ENCODE measurements at places on chromosomes 1 and 21.

- no peaks in the 10 kb centered on the region for H3K36me3 ChIP-seq
- DNase-seq = no peak
- H3K4me3 ChIP-seq = no peak overlapping the region
- no peak overlapping the region for H3K27ac ChIP-seq
- H3K27me3 ChIP-seq = peaks cover 41% of the 10 kb centered on the region
- H3K4me1 ChIP-seq = no peaks in the 10 kb centered on the region
Observed at GRCh38 chr1:55582084-55582483, 366.9 kb upstream of the USP24 start.

- DNase-seq = no peak
- no peaks in the 10 kb centered on the region for H3K36me3 ChIP-seq
- peak overlapping the region; percentile 62 for H3K4me3 ChIP-seq
Observed at GRCh38 chr1:43566382-43567044, 35.8 kb downstream of the PTPRF start.

GRCh38 chr1:179586107-179586823, 5.4 kb upstream of the TDRD5 start:
- H3K36me3 ChIP-seq = no peaks in the 10 kb centered on the region
- peaks cover 19% of the 10 kb centered on the region for H3K27me3 ChIP-seq
- no peak overlapping the region for H3K27ac ChIP-seq

DNA sequence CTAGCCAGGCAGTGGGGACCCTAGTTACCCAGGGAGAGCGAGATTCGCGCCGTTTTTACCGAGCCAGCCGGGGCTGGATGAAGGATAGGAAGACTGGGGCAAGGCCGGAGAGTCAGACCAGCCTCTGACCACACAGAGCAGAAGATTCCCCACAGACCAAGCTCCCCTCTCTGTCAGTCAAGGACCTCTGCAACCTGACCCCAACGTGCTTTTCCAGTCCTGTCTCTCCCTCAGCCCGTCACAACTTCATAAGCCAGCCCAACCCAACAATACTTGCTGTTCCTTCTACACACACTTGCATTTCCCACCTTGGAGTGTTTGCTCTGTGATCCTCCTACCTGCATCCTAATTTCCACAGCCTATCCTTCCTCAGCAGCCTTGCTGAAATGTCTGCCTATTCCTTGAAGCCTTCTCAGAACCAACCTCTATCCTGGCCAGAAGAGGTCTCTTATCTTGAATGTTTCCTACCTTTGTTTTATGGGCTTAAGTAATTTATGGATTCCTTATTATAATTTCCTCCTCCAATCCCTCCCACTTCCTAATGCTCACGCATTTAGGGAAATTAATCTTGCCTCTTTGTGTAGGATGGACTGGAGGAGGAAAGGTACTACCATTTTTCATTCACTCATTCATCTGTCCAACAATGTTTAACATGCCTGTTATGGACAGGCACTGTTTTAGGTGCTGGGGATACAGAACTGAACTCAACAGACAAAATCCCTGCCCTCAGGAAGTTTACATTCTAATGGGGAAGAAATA, at the start of gene GSTM3:
GSTM3 (minus strand) TSS at position 424 of the 759 bp plus-strand sequence. CDS start 751 bp downstream, outside the sequence.
- H3K4me1 ChIP-seq = peaks cover 12% of the 10 kb centered on the region
- no peaks in the 10 kb centered on the region for H3K36me3 ChIP-seq
- H3K4me3 ChIP-seq = peak within 1 kb of the TSS; percentile 61
- no peak within 1 kb of the TSS for H3K27ac ChIP-seq
- no peak for DNase-seq

DNA sequence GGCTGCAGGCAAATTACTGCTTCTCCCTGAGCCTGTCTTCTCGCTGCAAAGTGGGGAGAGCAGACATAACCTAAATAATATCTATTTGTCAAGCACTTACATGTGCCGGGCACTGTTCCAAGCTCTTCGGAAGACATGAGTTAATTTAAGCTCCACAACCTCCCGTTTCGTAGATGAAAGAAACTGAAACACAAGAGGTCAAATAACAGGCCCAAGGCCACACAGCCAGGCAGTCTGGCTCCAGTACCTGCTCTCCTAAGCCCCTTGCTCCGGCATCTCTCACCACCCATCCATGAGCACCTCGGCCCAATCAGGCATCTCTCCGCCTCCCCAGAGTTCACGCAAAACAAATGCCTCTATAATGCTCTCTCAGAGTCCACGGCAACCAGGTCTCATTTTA, 65.4 kb downstream of the TAS1R2 start:
- H3K27me3 ChIP-seq = peaks cover 51% of the 10 kb centered on the region
- no peak overlapping the region for H3K27ac ChIP-seq
- DNase-seq = no peak
- H3K4me3 ChIP-seq = no peak overlapping the region

DNA sequence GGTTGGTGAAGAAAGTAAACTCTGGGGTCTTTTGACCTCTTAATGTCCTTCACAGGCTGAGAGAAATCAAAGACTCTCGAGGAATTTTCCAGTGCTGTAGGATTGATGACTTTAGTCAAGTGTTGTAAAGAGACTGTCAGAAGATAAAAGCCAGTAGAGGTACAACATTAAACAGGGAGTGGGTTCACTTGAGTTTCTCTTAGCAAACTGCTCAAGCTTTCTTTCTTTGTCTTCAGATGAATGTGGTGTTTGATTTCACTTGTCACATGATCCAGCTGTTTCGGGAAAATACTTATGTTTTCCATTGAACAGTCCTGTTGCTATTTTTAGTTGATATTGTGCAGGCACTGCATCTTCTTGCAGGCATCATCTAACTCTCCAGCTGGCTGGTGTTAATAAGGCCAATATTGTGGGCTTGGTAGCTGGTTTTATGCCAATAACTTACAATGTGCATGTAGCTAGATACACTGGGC, 45.6 kb downstream of the XCL2 start:
- no peaks in the 10 kb centered on the region for H3K27me3 ChIP-seq
- H3K27ac ChIP-seq = no peak overlapping the region
- H3K4me3 ChIP-seq = no peak overlapping the region

- peak overlapping the region; percentile 80 for H3K27ac ChIP-seq
- no peaks in the 10 kb centered on the region for H3K27me3 ChIP-seq
- peaks cover 51% of the 10 kb centered on the region for H3K36me3 ChIP-seq
- no peak for DNase-seq
Observed at GRCh38 chr21:46392921-46393320, 65.8 kb upstream of the DIP2A start.

DNA sequence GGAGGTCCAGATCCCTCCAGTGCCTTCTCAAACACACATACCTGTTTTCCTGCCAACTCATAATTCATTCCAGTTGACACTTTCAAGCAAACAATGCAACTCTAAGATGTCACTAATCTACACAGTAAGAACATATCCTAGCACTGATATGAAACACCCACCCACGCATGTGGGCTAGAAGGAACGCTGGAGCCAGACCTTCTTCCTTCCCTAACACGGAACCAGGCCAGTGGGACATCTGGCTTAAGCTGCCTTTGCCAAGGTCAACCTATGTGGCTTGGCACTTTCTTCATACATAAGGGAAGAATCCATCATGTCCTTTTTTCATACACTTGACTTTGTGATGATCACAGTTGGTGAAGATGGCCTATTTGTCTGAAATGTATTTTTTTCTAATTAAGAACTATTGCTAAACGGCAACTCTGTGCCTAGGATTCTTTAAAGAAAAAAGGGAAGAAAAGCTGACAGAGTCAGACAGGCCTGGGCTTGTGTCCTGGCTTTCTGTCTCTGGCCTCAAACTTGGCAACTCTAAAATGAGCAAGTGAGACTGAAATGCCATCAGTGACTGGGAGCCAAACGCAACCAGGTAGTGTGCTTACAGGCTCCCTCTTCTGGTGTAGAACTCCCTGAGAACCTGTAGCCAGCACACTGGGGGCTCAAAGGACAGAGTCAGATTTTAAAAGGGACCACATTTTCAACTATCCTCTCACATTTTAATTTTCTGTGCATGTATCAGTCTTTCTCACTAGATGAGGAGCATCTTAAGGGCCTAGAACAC, 92.6 kb upstream of the BEND5 start:
- H3K36me3 ChIP-seq = no peaks in the 10 kb centered on the region
- H3K4me1 ChIP-seq = no peaks in the 10 kb centered on the region
- no peak overlapping the region for H3K27ac ChIP-seq
- no peak overlapping the region for H3K4me3 ChIP-seq

DNA sequence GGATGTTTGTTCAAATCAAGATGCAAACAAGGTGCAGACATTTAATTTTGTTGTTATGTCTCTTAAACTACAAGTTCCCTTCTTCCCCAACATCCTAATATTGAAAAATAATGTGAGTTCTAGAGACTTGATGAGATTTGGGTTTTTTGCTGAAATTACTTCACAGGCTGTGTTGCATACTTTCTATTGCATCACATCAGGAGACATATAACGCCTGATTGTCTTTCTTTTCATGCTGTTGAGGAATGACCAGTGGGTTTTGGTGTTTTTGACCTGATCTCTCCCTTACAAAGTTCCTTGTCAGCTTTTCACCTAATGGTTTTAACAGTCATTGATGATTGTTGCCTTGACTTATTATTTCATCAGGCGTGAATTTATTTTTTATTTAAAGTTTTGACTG, 83.4 kb downstream of the UROD start:
- DNase-seq = no peak
- H3K27me3 ChIP-seq = peaks cover 23% of the 10 kb centered on the region
- no peaks in the 10 kb centered on the region for H3K4me1 ChIP-seq
- no peak overlapping the region for H3K4me3 ChIP-seq

DNA sequence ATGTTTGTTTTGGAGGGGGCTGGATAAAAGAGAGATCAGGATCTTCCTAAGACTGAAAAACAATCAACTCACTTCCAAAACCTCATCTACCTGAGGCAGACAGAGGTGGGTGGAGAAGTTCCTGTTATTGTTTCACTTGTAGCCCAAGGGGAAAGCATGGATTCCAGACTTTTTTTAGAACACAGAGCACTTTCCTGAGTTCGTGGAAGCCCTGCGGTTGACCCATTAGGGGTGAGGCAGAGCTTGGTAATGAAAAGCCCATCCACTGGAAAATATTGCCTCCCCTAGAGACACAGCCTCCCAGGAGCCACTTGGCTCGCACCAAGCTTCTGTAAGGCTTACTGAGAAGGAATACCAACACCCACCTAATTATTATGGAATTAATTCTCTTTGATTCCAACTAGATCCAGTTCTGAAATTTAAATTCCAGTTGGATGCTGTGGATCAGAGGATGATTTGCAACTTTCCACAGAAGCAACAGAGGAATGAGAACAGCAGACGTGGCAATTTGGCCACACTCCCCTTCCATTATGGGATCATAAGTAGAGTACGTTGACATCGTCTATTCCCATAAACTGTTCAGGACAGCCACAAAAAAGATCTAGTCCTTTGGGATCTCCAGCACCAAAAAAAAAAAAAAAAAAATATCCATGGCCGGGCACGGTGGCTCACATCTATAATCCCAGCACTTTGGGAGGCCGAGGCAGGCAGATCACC, 4.1 kb upstream of the PEF1 start:
- H3K27me3 ChIP-seq = no peaks in the 10 kb centered on the region
- H3K4me3 ChIP-seq = no peak overlapping the region
- DNase-seq = no peak
- peaks cover 25% of the 10 kb centered on the region for H3K4me1 ChIP-seq
- H3K27ac ChIP-seq = no peak overlapping the region

DNA sequence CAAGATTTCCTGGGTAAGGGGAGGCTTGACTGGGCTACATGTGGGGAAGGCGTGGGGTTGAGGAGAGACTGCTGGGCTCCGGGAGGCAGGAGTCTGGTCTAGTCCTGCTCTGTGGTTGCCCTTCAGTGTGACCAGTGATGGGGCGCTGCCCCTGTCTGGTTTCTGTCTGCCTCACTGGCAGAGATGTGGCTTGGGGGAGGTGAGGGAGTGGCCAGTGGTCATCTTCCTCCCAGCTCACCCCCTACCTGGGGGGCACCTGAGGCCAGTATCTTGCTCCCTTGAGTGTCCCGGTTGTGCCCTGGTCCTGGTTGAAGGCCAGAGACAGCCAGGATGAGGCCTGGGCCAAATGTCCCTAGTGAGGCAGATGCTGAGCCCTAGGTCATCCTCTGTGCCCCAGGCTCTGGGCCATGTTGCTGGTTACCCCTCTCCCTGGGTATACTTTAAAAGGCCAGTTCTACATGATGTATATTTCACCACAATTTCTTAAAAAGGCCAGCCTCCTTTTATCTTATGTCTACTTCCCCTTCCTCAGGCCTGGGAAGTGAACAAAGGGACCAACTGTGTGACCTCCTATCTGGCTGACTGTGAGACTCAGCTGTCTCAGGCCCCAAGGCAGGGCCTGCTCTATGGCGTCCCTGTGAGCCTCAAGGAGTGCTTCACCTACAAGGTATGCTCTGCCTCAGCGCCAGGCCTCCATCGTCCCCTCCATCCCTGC, 10.5 kb downstream of the FAAH start:
- no peak overlapping the region for H3K4me3 ChIP-seq
- no peaks in the 10 kb centered on the region for H3K27me3 ChIP-seq
- DNase-seq = no peak
- peaks cover 20% of the 10 kb centered on the region for H3K4me1 ChIP-seq
- no peak overlapping the region for H3K27ac ChIP-seq

- H3K27me3 ChIP-seq = no peaks in the 10 kb centered on the region
- no peak overlapping the region for H3K4me3 ChIP-seq
- H3K27ac ChIP-seq = no peak overlapping the region
- H3K4me1 ChIP-seq = peaks cover 47% of the 10 kb centered on the region
- DNase-seq = no peak
- H3K36me3 ChIP-seq = peaks cover 15% of the 10 kb centered on the region
Observed at GRCh38 chr1:52534928-52535764, 17.7 kb downstream of the TUT4 start.

GRCh38 chr1:109573785-109574184, 25.4 kb downstream of the GNAI3 start:
- H3K4me1 ChIP-seq = peaks cover 8% of the 10 kb centered on the region
- no peak for DNase-seq
- peaks cover 35% of the 10 kb centered on the region for H3K36me3 ChIP-seq
- no peak overlapping the region for H3K27ac ChIP-seq
- no peak overlapping the region for H3K4me3 ChIP-seq

- no peak for DNase-seq
- no peak within 1 kb of the TSS for H3K4me3 ChIP-seq
- no peak within 1 kb of the TSS for H3K27ac ChIP-seq
- no peaks in the 10 kb centered on the region for H3K36me3 ChIP-seq
- H3K4me1 ChIP-seq = peaks cover 2% of the 10 kb centered on the region
- H3K27me3 ChIP-seq = peaks cover 22% of the 10 kb centered on the region
Observed at GRCh38 chr1:182684116-182684828, at the start of gene RGS8. TSS of gene RGS8 (minus strand) at chr1:182684587. CDS start at chr1:182669649, 14,938 bp downstream.

DNA sequence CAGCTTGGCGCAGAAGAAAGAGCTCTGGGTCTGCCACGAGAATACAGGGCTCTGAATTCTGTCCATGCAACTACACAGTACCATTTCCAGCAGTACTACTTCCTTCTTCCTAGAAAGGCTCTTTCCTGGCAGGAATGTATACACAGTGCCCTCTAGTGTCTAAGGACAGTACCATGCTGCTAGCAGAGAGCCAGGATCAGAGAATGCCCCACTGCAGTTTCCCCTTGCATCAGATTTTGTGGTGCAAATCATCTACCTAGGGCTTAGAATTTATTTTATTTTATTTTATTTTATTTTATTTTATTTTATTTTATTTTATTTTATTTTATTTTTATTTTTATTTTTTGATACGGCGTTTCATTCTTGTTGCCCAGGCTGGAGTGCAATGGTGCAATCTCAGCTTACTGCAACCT, 50.8 kb downstream of the PAX7 start:
- H3K27me3 ChIP-seq = peaks cover 66% of the 10 kb centered on the region
- no peak for DNase-seq
- no peak overlapping the region for H3K27ac ChIP-seq
- H3K4me3 ChIP-seq = no peak overlapping the region
